Suprapubic skin (tissue), 4 donors: ENCODE measurements at places on chromosomes 3 and 15.

DNA sequence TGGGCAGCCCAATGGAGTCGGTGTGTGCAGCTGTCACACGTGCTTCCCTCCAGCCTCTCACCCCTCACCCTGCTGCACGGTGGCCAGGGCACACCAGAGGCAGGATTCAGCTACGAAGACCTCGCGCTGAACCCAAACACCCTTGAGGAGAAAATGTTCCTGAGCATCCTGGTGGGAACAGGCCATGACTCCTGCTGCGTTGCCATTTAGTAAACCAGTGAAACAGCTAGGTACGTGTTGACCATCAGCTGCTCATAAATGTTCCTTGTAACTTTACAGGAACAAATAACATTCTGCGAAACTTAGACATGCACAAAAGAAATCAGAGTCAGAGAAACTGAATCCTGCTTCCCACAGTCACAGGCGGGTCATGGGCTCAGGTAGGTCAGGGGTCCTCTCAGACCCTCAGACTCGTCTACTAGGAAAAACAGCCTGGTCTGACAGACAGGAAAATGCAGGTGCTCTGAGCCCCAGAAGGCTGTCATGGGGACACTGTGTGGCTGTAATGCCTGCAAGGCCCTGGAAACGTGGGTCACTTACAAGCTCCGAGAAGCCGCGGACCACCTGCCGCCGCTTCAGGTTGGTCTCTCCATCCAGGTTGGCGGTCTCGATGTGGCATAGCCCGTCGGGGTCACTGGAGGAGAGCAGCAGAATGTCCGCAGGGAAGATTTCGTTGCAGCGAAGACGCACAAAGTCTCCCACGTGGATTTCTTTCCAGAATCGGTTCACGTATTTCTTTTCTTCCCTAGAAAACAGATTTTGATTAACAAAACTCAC lies 82.5 kb downstream of the ATP10A start:
- H3K4me3 ChIP-seq = no peak overlapping the region
- H3K4me1 ChIP-seq = peaks cover 25% of the 10 kb centered on the region
- peak; percentile 43 for DNase-seq
- H3K36me3 ChIP-seq = no peaks in the 10 kb centered on the region
- H3K27me3 ChIP-seq = no peaks in the 10 kb centered on the region

DNA sequence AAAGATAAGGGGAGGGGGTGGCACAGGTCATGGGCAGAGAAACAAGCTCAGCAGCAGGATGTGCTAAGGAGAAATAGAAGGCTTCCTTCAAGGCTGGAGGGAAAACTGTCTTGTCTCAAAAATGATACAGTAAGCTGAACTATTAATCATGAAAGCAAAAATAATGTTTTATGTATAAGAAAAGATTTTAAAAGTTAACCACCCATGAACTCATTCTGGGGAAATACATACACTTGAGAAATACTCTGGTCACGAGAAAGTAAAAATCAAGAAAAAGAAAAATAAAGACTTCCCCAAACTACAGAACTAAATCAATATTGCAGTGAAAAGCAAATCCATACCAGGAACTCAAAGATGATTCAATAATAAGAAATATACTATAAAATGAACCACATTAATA lies 80.7 kb downstream of the KLF13 start:
- H3K27ac ChIP-seq = no peak overlapping the region
- H3K4me1 ChIP-seq = peaks cover 5% of the 10 kb centered on the region
- H3K27me3 ChIP-seq = no peaks in the 10 kb centered on the region

- no peak for DNase-seq
- no peaks in the 10 kb centered on the region for H3K27me3 ChIP-seq
These were observed 763.4 kb upstream of the GOLIM4 start for GRCh38 chr3:168859143-168859542.

- H3K27ac ChIP-seq = no peak overlapping the region
- H3K36me3 ChIP-seq = no peaks in the 10 kb centered on the region
- DNase-seq = no peak
These were observed 595.5 kb upstream of the AGTR1 start for GRCh38 chr3:148102156-148102555.

DNA sequence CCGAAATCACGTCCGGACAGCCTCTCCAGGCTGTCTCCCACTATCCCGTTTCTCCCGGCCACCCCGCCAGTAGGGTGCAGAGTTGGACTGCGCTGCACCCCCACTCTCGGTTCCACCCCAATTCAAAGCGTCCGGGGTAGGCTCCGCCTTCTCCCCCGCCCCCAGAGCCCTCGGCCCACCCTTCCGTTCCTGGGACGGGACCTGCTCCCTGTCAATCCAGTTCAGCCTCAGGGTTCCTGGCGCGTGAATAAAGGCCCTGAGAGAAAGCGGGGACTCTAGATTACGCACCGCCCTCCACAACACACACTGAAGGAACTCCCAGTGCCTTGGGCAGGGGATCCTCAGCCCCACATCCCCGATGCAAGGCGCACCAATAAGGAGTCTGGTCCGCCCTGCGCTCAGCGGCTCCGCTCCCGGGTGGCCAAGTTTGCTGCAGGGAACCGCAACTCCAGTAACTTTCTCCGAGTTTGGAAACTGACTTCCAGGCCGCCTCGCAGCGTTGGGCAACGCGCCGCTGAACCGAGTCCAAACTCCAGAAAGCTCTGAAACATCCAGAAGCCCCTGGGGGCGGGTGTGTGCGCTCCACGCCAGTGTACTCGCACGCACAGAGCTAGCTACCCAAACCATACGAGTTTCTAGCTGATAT lies 1.9 kb downstream of the ADAMTS9 start:
- H3K27me3 ChIP-seq = peaks cover 23% of the 10 kb centered on the region
- H3K4me1 ChIP-seq = peaks cover 33% of the 10 kb centered on the region
- H3K27ac ChIP-seq = peak overlapping the region; percentile 93

DNA sequence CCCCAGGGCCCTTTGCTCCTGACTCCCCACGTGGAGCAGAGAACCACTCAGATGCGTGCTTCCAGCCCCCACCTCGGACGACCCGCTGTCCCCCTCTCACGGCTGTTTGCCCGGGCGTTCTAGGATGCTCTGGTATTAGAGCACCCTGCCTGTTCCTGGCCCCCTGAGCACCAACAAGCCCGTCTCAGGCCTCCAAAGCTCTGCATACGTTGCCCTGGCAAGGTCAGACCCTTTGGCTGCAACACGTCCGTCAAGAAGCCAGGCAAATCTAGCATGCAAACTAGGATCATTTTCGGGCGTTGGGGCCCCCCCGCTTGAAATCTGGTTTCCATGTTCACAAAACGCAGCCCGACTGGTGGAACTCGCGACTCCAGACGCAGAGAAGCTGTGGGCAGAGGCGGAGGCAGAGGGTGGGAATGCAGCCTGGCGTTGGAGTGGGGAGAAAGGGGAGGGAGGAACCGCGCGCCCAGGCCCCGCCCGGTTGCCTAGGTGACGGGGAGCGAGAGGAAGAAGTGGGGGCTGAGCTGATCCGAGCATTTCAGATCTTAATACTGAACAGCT lies 86.2 kb upstream of the PIAS1 start:
- no peak overlapping the region for H3K27ac ChIP-seq
- no peaks in the 10 kb centered on the region for H3K27me3 ChIP-seq
- DNase-seq = peak; percentile 72
- H3K4me1 ChIP-seq = peaks cover 12% of the 10 kb centered on the region

DNA sequence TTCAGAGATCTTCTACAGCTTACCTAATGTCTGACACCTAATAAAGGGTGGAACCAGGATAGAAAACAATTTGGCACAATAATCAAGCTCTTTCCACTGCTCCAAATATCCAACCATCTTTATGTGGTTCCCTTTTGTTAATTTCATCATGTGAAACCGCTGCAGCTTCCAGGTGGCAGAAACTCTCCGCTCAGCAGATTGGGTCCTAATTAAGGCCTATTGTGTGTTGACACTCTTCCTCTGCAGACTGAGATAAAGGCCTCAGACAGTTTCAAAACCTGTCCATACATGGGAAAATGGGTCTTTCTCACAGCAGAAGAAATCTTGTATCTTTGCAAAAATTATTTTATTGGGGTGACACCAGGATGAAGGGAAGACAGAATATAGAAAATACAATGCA lies 1002.4 kb upstream of the SEMA6D start:
- H3K36me3 ChIP-seq = no peaks in the 10 kb centered on the region
- DNase-seq = no peak
- H3K27me3 ChIP-seq = no peaks in the 10 kb centered on the region
- H3K27ac ChIP-seq = no peak overlapping the region
- H3K4me3 ChIP-seq = no peak overlapping the region

DNA sequence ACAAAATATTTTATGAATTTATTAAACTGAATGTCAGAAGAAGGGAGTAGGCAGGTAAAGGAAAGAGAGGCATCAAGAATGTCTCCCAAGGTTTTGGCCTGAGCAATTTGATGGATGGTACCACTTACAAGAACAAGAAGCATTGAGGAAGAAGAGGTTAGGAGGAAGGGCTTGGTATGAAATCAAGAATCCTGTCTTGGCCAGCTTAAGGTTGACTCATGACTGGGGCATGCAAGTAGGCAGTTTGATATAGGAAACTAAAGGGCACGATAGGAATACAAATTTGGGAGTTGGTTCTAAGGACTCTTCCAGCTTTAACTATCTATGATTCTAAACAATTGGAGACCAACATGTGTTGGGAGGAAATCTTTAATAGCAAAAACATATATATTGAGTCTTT lies 79.1 kb downstream of the NTRK3 start:
- no peaks in the 10 kb centered on the region for H3K27me3 ChIP-seq
- H3K36me3 ChIP-seq = no peaks in the 10 kb centered on the region
- no peaks in the 10 kb centered on the region for H3K4me1 ChIP-seq
- H3K4me3 ChIP-seq = no peak overlapping the region

DNA sequence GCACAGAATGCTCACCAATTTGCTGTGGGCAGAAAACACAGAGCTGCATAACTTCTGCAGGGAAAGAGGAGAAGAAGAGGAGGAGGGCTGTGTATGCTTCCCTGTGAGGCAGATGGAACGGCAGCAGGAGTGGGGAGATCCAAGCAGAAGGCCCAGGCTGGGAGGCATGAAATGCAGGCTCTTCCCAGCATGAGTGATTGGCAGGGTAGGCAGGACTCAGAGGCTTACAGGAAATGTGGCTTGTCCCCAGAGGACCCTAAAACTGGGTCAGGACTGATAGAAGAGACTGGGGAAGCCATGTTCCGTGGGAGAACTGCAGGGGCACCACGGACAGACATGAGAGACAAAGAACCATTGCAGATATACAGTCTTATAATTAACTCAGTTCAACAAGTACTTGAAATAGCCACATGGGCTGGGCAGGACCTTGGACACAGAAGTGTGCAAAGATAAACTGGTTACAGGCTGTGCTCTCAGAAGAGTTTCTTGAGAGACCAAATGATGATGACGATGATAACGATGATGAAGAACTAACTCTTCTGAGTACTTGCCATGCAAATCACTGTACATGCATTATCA lies 286.9 kb downstream of the EPHB1 start:
- no peak for DNase-seq
- no peak overlapping the region for H3K27ac ChIP-seq
- H3K4me3 ChIP-seq = no peak overlapping the region
- no peaks in the 10 kb centered on the region for H3K4me1 ChIP-seq
- no peaks in the 10 kb centered on the region for H3K27me3 ChIP-seq
- H3K36me3 ChIP-seq = no peaks in the 10 kb centered on the region

DNA sequence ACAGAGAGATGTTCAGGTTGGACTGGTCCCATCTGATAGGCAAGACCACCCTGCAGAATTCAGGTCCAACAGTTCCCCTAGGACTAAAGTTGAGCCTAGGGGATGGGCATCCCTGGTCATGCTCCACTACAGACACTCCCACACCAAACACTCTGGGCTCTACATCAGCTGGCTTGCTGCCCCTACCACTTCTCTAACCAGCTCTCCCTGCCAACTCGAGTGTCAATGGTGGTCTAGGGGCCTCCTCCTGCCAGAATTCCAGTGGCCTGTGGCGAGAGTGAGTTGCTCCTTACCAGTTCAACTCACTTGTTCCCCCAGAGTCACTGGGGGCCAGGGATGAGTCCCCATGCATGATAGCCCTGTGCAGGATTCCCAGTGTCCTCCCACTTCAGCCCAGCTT lies 316.2 kb upstream of the PPP2R3A start:
- H3K4me1 ChIP-seq = no peaks in the 10 kb centered on the region
- no peaks in the 10 kb centered on the region for H3K27me3 ChIP-seq
- H3K27ac ChIP-seq = no peak overlapping the region
- no peaks in the 10 kb centered on the region for H3K36me3 ChIP-seq
- DNase-seq = no peak

DNA sequence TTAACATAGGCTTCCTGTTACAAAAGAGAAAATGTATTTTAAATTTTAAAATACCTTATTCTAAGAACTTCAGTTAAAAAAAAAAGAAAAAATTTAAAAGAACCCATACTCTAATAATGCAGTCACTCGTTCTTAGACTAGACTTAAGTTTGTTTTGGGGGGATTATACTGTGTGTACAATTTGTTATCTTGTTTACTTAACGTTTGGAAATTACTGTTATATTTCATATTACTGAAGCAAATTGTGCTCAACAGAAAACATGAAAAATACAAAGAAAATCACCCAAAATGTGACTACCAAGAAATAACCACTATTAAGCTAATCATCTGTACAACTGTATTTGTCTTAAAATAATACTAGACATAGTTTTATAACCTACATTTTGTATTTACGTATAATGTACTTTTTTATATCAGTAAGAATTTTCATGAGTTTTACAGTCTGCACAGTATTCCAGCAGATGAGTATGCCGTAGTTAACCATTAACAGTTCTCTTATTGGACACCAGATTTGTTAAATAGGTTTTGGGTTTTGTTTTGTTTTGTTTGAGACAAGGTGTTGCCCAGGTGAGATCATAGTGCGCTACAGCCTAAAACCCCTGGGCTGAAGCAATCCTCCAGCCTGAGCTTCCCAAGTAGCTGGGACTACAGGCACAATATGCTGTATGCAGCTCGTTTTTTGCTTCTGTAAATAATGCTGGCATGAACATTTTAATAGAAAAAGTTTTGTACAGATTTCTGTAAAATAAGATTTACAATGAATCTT lies 88.8 kb upstream of the CHD2 start:
- no peaks in the 10 kb centered on the region for H3K36me3 ChIP-seq
- no peaks in the 10 kb centered on the region for H3K27me3 ChIP-seq
- peak overlapping the region; percentile 98 for H3K27ac ChIP-seq

- peak overlapping the region; percentile 31 for H3K27ac ChIP-seq
- no peak for DNase-seq
- no peak overlapping the region for H3K4me3 ChIP-seq
- no peaks in the 10 kb centered on the region for H3K27me3 ChIP-seq
These were observed 31.2 kb upstream of the USP3 start for GRCh38 chr15:63473007-63473748.

- H3K4me1 ChIP-seq = peaks cover 11% of the 10 kb centered on the region
- DNase-seq = no peak
- H3K4me3 ChIP-seq = no peak overlapping the region
- peaks cover 13% of the 10 kb centered on the region for H3K27me3 ChIP-seq
- H3K27ac ChIP-seq = no peak overlapping the region
These were observed 1.7 kb upstream of the PLCB2 start for GRCh38 chr15:40309344-40309862.

- no peaks in the 10 kb centered on the region for H3K4me1 ChIP-seq
- no peak overlapping the region for H3K27ac ChIP-seq
- H3K4me3 ChIP-seq = no peak overlapping the region
- no peaks in the 10 kb centered on the region for H3K36me3 ChIP-seq
These were observed 79.0 kb upstream of the C3orf49 start for GRCh38 chr3:63740116-63740515.

GRCh38 chr15:22902578-22902977 lies 64.1 kb downstream of the NIPA2 start:
- H3K27me3 ChIP-seq = no peaks in the 10 kb centered on the region
- no peak overlapping the region for H3K27ac ChIP-seq
- H3K4me3 ChIP-seq = no peak overlapping the region
- no peak for DNase-seq
- no peaks in the 10 kb centered on the region for H3K4me1 ChIP-seq
- H3K36me3 ChIP-seq = peaks cover 82% of the 10 kb centered on the region

GRCh38 chr3:188236271-188236670 lies 82.3 kb downstream of the LPP start:
- H3K36me3 ChIP-seq = no peaks in the 10 kb centered on the region
- H3K27ac ChIP-seq = no peak overlapping the region
- no peak for DNase-seq
- H3K27me3 ChIP-seq = no peaks in the 10 kb centered on the region
